ENCODE measurements at places on chromosomes 2 and 18.

DNA sequence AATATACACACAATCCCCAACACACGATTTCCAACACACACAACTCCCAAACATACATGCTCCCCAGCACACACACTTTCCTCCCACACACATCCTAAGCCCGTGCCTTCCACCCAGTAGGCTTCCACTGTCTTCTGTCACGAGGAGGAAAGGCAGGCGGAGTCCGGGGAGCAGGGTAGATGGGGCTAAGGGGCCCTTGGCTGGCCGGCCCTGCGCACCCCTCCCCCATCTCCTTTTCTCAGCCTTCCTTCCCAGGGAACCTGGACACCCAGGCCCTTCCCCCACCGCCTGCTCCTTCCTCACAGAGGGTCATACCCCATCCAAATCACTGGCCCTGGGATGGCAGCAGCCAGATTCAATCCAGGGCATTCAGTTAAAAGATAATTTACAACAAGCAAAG, 3.4 kb upstream of the PDCD1 start:
- no peak for DNase-seq

- DNase-seq, result no peak
Measured at GRCh38 chr2:47310801-47311560, 92.0 kb upstream of the MSH2 start.

GRCh38 chr18:63003899-63004298, 288.6 kb downstream of the PHLPP1 start:
- DNase-seq, result no peak

DNA sequence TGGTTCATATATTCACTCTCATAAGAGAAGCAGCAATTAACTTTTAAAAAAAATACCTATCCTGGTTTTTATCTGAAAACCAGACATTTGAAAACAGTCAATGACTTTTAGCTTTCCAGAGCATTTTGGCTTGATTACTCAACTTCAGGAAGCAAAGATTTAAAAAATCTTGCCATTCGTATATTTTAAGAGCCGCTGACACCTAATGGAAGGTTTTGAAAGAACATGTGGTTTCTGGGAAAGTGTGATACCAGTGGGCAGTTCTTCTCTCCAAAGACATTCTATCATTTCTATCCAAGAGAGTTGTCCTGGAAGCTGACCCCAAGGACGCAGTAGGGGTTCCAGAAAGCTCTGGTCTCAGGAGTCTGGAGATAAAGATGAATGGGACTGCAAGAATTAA, 234.7 kb downstream of the TTC32 start:
- no peak for DNase-seq

DNA sequence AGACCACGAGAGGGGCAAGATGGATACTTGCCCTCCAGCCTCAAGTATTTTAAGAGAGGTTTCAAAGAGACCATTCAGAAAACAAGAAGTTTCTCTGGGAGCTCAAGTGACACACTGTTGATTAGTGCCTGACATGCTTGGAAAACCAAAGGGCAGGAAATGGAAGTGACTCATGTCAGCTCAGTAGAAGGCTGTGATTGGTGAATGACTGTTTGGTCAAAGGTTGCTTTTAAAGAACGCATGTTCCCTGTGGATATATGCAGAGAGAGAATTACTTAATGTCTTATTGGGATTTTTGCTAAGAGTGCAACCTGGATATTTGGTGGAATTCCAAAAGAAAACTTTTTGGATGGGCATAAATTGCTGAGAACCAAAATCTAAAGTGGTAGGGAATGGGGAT, 549.9 kb downstream of the XIRP2 start:
- no peak for DNase-seq

DNA sequence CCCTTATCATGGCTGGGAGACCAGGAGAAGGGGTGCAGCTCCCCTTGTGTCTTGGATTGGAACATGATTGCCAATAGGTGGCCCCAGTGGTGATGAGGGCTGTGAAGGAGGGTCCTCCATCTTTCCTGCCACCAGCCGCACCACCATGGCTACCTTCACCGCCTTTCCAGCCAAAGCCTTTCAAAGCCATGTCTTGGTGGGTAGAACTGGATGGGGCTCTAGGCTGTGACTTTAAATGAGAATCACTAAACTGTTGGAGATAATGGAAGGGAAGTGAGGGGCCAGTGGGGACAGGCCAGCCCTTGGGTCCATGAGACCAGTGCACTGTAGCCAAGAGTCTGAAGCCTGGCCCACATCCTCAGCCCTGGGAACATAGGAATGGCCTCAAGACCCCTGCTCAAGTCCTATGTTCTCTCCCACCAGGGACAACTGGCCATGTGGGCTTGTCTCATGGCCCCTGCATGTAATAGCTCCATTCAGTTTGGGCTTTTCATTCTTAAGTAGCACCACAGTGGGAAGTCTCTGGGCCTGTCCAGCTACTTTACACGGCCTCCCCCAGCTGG, 345.7 kb downstream of the DYSF start:
- no peak for DNase-seq

GRCh38 chr2:173657996-173658717, 303.5 kb downstream of the CDCA7 start:
- no peak for DNase-seq

GRCh38 chr2:209141142-209141541, 282.7 kb upstream of the MAP2 start:
- DNase-seq, result no peak

DNA sequence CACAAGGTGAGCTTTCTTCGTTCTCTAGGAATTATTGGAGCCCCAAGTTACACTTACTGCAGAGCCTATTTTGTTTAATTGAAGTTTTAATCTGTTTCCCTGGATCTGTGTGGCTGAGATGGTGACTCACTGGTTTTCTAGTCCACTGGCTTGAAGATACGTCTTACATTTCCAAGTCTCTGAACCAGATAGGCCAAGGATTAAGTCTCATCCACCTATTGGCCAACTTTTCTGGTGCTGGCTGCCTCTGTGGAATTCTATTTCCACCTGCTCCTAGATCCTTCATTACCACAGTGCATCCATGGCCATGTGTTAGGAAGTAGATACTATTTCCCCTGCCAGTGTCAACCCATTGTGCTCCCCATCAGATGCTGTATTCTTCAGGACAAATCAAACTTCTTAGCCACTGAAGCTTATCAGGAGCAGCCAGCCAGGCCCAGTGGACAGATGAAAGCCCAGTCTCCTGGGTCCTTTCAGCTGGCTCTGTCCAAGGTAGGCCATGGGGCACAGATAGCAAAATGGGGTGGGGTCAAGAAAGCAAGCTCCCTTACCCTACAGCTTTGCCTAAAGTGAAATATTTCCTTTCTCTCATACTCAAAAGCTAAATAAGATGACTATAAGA, 198.8 kb upstream of the TCF4 start:
- DNase-seq, result no peak

DNA sequence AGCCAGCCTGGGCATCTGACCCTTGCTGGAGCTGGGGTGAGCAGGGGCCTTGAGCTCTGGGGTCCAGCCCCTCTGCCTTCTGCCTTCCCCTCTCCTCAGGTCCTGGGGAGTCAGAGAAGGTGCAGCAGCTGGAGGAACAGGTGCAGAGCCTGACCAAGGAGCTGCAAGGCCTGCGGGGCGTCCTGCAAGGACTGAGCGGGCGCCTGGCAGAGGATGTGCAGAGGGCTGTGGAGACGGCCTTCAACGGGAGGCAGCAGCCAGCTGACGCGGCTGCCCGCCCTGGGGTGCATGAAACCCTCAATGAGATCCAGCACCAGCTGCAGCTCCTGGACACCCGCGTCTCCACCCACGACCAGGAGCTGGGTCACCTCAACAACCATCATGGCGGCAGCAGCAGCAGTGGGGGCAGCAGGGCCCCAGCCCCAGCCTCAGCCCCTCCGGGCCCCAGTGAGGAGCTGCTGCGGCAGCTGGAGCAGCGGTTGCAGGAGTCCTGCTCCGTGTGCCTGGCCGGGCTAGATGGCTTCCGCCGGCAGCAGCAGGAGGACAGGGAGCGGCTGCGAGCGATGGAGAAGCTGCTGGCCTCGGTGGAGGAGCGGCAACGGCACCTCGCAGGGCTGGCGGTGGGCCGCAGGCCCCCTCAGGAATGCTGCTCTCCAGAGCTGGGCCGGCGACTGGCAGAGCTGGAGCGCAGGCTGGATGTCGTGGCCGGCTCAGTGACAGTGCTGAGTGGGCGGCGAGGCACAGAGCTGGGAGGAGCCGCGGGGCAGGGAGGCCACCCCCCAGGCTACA, 3.8 kb downstream of the EMILIN1 start:
- no peak for DNase-seq

DNA sequence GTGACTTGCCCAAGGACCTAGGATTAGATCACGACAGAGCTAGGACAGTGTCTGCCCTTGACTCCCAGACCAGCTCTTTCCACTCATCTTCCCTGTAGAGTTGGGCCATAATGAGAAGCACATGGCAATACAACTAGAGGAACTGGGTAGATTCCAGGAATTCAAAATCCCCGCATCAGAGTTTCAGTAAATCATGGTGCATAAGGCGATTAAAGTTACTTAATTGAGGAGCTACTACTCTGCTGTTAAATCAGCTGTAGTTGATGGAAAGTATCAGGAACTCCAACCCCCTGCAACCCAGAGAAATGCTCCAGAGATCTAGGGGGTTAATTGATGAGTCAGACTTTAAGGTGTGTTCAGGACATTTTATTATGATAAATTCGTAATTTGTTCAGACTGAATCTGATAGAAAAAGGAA, 5.7 kb downstream of the ANTXR1 start:
- no peak for DNase-seq

DNA sequence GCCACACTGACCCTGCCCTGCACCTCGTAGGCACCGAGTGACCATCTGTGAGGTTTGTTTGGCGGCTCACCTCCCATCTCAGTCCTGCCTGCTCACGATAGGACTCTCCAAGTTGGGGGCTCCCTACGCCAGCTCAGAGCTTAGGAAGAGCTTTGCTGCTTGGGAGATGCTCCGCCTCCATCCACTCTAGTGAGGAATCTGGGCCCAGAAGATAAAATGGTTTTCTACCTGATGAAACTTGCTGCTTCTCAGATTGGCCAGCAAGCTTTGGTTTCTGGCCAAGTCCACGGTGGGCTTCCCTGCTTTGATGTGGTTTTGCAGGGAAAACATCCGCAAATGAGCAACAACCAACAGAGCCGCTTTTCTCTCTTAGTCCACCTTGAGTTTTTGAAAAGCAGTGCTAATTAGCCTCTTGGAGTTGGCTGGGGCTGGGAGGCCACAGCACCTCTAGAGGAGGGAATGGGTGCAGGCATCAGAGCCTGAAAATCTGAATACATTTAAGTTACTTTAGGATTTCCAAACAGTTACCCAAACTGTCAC, 42.2 kb downstream of the THNSL2 start:
- no peak for DNase-seq

DNA sequence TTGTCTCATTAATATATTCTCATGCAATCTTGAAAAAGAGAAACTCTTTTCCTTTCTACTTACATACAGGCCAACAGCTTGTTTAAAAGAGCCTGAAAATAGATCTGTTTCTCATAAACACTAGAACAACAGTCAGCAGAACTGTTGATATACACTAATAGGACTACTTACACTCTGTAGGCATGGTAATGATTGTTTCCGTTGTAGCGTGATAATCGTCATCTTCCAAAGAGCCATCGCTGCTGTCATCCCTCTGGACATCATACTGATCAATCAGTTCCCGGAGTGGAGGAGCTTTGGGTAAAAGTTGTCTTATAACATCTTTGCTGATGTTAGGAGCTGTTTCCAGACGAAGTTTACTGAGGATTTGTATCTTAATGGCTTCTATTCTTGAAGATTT, 476 bp downstream of the MSTN start:
- DNase-seq, result no peak

DNA sequence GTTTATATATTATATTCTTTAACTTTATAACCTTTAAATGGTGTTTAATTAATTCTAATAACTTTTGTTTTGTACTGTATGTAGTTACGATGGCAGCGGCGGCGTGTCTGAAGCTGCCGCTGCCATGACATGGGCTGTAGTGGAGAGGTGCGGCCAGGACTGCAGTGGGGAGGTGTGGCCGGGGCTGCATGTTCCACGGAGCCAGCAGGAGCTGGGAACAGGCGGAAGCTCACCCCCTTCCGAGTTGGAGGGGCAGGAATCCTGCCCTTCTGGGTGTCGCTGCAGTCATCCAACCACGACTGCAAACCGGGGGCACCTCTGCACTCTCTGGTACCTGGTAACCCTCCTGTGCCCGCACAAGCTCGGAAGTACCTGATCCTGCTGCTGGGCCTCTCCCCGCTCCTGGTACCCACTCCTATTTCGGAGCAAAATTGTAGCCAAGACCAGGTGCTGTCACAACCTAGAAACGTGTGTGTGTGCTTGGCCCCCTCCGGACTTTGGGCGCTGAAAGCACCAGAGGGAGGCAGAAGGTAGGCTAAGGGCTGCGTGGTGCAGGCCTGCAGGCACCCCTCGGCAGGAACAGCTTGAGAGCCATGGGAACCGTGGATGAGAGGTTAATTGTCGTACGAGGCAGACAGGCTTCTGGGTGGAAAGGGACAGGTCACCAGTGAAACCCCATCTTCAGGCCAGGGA, 1329.7 kb upstream of the SLC39A10 start:
- no peak for DNase-seq

Data from activated CD8-positive, alpha-beta memory T cell treated with anti-CD3 and anti-CD28 coated beads for 4 hours (primary cell).